ENCODE measurements at places on chromosomes 1 and 21. TPM values are rescaled to one million over a fixed set of nuclear protein-coding genes. Genes with fewer than 3 reads are reported as not detected.
A peak's percentile ranks its signal among the peaks of the same experiment; 100 is the strongest.

- no peak for DNase-seq
These were observed 106.4 kb downstream of the HMGB4 start for GRCh38 chr1:33970148-33970825.

DNA sequence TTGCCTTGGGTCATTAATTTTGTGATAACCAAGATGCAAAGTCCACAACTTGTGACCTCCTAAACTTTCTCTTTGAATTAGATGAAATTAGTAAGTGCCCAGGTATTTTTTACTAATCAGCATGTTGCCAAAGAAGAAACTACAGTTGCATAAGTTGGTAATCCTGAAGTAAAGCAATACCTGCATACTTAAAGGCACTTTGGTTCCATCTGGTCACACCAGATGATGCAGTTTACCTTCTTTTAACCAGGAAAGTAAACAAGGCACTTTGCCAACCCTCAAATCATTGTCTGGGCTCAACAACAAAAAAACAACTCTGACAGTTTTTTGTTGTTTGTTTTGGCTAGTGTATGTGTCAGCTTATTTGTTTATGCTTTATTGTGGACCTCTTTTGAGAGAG lies 55.5 kb upstream of the DYNLT5 start:
- no peak for DNase-seq

- DNase-seq: no peak
These were observed 128.8 kb downstream of the MACF1 start for GRCh38 chr1:39333296-39333695.

DNA sequence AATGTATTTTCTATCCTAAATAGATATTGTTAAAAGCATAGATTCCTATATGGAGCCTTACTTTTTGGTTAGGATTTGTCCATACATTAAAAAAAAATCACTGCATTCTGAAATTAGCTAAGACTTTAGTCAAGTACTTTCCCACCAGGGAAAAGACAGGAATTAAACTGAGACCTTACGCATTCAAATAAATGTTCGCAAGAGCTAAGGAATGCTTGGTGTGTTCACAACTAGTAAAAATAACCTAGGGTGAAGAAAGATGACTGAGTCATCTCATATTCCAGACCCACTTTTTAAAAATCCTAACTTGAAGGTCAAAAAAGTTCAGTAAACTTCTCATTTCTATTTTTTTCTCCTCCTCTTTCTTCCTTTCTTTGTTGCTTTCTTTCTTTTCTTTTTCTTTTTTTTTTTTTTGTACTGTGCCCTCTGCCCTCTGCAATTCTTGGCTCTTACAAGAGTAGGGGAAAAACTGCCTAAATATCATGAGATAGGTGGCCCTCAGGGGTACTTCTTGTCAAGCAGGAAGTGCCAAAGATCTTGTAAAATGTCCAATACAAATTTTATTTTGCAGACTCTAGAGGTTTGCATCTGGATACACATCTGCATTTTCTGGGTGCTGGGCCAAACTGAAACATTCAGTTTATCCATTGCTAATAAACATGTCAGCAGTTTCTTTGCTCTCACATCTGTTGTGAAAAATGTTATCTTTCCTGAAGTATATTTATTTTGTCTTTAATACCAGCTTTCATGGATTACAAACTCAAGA lies 121.4 kb upstream of the GORAB start:
- DNase-seq: no peak

DNA sequence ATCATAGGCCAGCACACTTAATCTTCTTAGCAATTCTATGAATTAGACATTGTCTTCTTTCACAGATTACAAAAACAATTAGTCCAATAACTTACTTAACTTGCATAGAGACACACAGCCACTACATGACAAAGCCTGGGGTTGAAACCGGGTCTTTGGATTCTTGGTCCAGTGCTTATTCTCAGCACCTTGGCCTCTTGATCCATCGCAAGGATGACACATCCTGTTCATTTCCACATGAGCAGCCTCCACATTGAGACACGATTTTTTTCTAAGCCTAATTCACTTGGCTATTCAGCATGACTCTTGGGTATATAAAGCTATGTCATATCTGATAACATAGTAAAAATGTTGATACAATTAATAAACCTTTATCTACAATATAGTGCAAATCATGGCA lies 221.0 kb upstream of the FOXD3 start:
- DNase-seq: no peak

DNA sequence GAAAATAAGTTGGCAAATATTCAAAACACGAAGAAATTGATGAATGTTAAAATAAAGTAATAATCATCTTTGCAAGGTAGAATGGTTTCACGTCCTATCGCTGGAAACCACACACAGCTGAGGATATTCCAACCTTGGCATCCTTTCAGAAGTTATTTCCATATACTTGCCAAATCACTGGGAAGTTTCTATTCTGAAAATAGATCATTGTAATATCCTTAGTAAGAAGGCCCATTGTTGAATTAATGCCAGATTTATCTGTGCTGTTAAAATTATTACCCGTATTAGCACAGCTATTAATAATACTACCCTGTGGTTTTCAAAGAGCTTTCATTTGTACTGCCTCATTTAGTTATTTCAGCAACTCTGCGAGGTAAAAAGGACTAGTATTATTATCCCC lies 81.1 kb downstream of the OLFM3 start:
- no peak for DNase-seq

DNA sequence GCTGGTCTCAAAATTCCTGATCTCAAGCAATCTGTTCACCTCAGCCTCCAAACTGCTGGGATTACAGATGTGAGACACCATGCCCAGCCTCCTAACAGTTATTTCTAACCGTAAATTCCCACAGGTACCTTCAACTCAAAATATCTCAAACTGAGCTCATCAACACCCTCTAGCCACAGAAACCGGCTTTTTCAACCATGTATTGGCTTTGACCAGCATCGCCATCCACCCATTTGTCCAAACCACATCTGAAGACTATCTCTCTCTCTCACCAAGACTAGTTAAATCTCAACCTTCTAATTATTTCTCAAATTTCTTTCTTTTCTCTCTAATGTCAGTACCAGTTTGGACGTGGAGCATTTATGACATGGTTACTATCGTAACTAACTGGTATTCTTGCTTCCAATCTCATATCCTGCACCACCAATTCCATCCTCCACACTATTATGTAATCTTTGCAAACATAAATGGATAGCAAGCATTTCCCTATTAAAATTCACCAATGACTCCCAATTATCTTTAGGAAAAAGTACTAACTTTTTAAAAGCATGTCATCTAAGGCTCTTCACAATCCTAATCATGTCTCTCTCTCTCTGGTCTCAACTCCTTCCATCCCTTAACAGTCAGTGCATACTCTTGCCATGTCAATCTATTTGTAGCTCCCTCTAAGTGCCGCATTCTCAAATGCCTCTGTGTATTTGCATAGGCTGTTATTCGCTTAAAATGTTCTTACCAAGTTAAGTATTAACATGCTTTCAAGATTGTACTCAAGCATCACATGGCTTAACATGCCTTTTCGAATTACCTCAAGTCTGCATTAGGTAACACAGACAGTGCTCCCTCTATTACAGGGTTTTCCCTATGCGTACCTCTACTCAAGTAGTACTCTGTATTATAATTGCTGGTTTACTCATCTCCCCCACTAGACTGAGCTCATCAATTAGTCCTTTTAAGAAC lies 18.1 kb downstream of the RSBN1 start:
- DNase-seq: no peak

DNA sequence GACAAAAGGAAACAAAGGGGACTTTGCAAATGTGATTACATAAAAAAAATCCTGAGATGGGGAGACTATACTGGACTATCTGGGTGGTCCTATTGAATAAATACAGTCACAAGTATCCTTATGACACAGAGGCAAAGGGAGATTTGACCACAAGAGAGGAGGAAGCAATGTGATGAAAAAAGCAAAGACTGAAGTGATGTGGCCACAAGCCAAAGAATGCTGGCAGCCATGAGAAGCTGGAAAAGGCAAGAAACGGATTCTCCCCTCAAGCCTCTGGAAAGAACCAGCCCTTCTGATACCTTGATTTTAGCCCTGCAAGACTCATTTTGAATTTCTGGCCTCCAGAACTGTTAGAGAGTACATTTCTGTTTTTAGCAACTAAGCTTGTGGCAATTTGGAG lies 36.4 kb downstream of the OLFML2B start:
- no peak for DNase-seq

- DNase-seq: no peak
These were observed 370.2 kb upstream of the LYPLAL1 start for GRCh38 chr1:218803351-218803997.

- no peak for DNase-seq
These were observed 52.8 kb downstream of the ELK4 start for GRCh38 chr1:205578780-205579571.

- DNase-seq: no peak
These were observed 343.4 kb downstream of the HHIPL2 start for GRCh38 chr1:222204475-222204874.

DNA sequence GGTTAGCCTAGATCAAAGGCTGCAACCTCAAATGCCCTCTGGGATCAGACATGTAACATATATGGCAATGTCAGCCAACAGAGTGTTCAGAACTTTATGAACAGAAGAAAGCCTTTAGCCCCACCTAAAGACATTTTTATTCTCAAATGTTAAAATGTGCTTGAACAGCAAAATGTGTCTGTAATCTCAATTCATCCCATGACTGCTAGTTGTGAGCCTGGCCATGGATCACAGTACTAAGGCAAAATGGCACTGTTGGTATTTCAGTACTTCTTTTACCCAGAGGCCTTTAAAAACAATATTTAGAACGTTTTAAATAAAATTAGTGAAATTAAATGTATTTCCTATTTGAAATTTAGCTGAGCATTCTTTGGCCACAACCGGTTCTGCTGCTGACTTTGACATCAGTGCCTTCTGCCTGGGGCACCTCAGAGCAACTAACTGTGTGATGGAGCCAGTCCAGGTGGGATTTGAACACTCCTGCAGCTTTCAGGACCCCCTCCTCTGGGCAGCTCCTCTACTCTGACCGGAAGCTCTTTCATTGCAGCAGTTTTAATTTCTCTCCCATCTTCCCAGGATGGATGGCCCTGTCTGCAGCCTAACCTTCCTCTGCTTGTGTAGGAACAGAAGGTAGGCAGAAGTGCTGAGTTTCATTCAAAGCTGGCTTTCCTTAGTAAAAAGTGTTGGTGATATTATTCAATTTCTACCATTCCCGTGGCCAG lies 68.3 kb upstream of the NFIA start:
- DNase-seq: no peak

DNA sequence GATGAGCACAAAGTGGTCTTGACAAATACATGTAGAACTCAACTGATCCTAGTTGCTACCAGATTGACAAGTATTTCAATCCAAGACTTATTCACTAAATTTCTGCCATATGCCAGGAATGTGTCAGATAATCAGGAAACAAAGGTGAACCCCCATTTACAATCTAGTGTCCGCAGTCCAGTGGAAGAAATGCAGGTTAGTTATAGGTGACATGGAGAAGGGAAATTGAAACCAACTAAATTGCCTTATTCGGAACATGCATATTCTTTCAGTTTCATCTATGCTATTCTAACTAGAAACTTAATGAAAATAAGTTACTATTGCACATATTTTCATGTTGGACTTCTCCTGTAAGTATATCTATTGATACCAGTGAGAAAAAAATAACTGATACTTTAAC lies 209.4 kb downstream of the COL24A1 start:
- DNase-seq: no peak

DNA sequence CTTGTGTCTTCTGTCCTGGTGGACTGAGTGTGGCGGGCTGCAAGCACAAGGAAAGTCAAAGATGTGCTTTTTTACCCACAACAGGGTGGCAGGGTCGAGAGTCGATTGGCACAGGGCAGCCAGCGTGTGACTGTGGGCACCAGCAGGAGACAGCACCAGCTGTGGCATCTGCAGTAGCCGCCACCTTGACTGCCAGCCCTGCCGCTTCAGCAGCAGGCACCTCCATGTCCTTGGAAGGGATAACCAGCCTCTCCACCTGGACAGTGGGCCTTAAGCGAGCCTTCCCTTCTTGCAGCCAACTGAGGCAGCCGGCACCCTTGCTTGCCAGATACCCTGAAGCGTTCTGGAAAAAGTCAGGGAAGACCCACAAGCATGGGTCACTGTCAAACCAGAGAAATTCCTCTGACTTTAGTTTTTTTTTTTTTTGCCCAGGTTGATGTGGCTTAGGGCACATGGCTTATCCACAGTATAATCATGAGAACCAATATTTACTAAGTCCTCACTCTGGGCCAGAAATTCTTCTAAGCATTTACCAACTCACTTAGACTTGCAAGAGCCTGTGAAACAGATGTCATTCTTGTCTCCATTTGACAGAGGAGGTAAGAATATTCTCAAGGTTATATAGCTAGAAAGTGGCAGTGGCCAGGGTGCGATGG lies 30.1 kb upstream of the PTGFRN start:
- DNase-seq: peak; percentile 10

- DNase-seq: no peak
These were observed 28.4 kb downstream of the DMBX1 start for GRCh38 chr1:46517932-46518498.

- DNase-seq: no peak
These were observed 9.4 kb upstream of the TMEM52 start for GRCh38 chr1:1928231-1929101.

GRCh38 chr1:234957330-234958065 lies 171.1 kb downstream of the TOMM20 start:
- DNase-seq: no peak

DNA sequence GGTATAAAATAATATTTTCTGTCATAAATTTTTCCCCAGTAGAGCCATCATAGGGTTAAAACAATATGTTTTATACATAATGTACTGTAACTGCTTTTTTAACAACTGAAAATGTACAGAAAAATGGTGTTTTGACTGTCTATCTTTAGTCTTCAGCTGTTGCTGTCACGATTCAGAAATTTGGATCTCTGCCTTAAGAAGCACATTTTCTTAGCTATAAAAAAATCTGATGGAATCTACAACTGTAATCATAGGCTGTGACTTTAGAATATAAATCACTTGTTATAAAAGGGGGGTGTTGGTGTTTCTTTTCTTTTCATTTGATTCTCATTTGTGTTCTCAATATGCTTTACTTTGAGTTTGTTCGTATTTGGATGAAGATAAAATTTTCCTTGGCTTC lies 187.5 kb downstream of the PDE4B start:
- no peak for DNase-seq

DNA sequence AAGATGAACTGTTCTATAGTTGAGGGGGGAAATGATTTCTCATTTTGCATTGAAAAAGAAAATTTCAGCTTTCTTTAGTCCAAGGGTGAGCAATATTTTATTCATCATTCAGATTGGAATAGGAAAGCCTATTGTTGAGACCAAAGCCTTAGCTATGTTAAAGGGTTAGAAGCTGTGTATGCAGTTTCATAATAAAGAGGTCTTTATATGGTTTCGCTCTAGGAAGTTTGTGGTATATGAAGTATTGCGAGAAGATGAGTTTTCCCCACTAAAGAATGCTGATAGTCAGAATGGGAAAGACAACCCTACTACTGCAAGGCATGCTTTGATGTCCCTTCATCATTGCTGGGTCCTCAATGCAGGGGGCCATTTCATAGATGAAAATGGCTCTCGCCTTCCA lies 28.6 kb downstream of the UAP1 start:
- DNase-seq: no peak

Gene PGLYRP4
- 1.7 TPM for total RNA-seq

Gene GBP4
- total RNA-seq: 75.5 TPM

Gene EVA1C
- total RNA-seq: 1.1 TPM

Gene LRRIQ3
- total RNA-seq: 0.21 TPM

Gene ZNF593OS
- not detected for total RNA-seq

Gene A3GALT2
- not detected for total RNA-seq

Gene LHX8
- not detected for total RNA-seq

Gene ESRRG
- 3.8 TPM for total RNA-seq
